ENCODE measurements at places on chromosomes 3 and 15.

GRCh38 chr15:48653913-48654670, 8.6 kb upstream of the FBN1 start:
- no peak for DNase-seq

GRCh38 chr15:62740141-62741004, 302.2 kb upstream of the TPM1 start:
- no peak for DNase-seq

DNA sequence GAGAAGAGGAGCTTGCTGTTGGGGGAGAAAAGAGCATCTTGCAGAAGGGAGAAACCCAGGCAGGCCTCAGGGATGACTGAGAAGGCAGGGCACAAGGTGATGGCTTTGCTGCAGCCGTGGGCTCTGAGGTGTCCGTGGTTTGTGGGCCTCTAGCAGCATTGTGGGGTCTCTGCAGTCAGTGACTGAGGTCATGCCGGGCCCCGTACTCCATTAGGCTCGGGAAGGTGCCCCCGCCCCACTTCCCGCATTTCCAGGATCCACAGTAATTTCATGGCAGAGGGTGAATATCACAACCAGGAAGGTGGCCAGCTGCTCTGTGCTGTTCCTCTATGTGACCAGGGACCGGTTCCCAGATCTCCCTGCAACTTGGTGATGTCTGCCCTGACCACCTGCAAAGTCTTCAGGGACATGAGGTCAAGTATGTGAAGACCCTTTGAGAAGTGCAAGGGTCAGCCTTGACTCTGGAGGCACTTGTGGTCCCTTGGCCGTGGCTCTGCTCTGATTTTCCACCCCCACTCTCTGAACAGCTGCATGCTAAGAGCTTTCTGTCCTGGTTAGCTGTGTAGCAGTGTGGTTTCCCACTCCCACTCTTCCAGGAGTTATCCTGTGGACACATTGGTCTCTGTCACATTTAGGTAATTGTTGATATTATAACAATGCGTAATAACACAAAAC, 3.6 kb downstream of the KLF13 start:
- no peak for DNase-seq

DNA sequence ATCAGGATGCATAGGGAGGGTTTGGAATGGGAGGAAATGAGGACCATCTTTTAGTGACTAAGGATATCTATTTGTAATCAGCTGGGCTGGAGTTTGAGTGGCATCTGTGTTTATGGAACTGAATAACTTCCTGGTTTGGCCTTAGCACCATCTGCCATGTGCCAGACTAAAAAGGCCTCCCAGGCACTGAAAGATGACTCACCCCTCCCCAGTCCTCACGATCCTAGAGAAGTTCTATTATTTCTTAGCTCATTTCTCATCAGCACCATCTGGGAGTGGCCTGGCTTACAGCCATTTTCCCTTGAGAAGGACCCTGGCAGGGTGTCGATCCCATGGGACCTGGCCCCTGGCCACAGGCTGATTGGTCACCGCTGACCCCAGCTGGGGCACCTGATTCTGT, 23.9 kb upstream of the CTXND1 start:
- DNase-seq: no peak

- no peak for DNase-seq
Measured at GRCh38 chr15:85742186-85742821, 52.4 kb downstream of the KLHL25 start.

GRCh38 chr3:24662449-24663345, 168.0 kb upstream of the THRB start:
- no peak for DNase-seq

DNA sequence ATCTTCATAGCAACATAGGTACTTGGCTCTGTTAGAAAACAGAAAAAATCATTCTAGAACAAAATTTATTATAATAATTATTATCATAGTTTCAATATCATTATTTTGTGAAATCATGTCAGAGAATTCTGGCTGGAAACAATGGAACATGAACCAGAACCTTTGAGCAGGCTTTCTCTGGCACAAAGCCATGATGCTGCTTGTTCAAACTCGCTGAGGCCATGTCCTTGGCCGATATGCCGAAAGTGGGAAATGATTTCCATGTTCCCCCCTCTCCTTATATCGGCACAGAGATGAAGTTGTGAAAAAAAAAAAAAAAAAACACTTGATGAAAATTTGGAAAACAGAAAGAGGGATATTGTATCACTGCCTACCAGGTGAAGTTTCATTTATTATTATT, 49.0 kb upstream of the MRPL3 start:
- DNase-seq: no peak

DNA sequence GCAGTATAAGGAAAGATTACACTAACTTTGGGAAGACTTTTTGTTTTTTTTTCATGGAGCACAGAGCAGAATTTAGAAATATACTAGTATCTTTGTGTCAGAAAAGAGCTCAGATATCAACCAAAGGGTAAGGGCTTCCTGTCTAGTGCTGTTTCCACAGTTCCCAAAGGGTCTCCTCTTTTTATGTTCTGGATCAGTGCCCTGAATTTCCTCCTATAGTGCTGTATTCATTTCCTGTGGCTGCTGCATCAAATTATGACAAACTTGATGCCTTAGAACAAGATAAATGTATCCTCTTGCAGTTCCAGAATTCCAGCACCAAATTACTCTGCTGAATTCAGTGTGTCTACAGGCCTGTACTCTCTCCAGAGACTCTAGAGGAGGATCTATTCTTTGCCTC, 219.8 kb upstream of the THRB start:
- no peak for DNase-seq

Measured in memory B cell (primary cell).